ENCODE measurements at places on chromosomes 2 and 18.

GRCh38 chr2:85674417-85674816, 6.4 kb upstream of the SFTPB start:
- no peak for DNase-seq

DNA sequence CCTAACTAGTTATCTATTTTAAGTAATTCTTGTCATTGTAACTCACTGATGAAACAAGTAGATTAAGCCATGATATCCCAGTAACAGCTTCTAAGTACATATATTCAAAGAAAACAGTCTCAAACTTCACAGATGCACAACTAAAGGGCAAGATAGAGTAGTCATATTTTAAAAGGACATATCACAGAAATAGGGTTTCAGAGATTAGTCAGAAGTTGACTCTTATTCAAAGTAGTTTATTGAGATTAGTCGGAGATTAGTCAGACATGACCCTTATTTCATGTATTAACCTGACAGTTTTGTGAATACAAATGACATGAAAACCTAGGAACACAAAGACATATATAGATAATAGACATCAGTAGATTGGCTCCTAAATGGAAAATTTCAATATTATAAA, 15.9 kb upstream of the CHAC2 start:
- DNase-seq = no peak

DNA sequence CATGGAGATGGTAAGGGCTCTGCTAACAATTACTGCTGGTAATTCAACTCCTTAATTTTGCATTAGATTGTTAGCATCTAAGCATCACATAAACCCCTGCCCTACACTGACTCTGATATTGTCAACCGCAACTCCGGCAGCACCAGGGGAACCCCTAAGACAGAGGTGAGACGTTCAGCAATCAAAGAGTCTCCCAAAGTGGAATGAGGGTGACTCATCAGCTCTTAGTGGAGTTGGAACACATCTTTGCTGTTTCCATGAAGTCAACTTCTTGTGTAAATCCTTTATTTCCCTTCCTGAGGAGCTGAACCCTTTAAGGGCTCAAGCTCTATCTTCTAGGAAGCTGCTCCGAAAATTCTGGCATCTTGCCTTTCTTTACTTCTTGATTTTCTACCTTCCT, 52.1 kb downstream of the ABCG8 start:
- DNase-seq = no peak

GRCh38 chr18:45677276-45677807, 46.6 kb upstream of the SLC14A1 start:
- DNase-seq = no peak

- no peak for DNase-seq
Measured at GRCh38 chr18:65623676-65624075, 127.1 kb upstream of the CDH7 start.

- DNase-seq = no peak
Measured at GRCh38 chr18:37266290-37266689, 299.3 kb downstream of the CELF4 start.

DNA sequence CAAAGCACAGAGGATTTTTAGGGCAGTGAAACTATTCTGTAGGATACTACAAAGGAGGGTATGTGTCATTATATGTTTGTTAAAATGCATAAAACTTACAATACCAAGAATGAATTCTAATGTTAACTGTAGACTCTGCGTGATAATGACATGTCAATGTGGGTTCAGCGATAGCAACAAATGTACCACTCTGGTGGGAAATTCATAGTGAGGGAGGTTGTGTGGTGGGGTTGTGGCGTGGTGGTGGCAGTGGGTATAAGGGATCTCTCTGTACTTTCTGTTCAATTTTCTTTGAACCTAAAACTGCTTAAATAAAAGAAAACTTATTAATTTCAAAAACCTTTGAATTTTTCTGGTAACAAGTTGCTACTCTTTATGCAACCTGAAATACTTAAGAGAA, 99.3 kb upstream of the SLC38A11 start:
- DNase-seq = no peak

GRCh38 chr2:204078003-204078698, 141.6 kb downstream of the ICOS start:
- no peak for DNase-seq

DNA sequence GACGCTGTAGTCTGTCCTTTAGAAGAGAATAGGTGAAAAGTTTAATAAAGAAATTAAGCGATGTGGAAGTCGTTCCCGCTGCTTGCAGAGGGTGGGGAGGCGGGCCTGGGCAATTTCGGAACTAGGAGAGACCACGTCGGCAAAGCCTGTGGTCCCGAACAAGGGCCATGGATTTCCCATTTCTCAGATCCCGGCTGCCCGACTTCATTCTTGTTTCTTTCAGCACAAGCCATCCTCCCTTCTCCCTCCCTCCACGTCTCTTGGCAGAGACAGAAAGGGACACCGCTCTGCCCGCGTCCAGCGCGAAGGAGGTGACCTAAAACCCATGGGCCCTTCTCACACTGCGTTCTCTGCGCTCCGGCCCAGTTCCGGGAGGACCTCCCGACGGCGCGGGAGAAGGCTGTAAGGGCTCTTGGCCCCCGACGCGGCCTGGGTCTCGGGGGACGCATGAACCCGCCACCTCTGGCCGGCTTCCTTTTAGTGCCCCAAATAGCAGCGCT, 2.2 kb upstream of the BCL2L11 start:
- DNase-seq = no peak

- no peak for DNase-seq
Measured at GRCh38 chr2:77005522-77005921, 516.7 kb downstream of the LRRTM4 start.

GRCh38 chr18:8703092-8703709, 2.2 kb upstream of the MTCL1 start:
- no peak for DNase-seq

DNA sequence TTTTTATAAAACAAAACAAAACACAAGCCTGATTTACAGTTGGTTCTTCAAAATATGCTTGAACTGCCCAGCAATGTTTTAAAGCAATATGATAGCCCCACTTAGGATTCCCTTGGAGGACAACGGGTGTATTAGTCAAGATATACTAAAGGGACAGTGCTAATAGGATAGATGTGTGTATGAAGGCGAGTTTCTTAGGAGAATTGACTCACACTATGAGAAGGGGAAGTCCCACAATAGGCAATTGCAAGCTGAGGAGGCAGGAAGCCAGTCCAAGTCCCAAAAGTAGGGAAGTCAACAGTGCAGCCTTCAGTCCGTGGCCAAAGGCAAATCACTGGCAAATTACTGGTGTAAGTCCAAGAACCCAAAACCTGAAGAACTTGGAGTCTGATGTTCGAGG, 167.9 kb downstream of the CBLN2 start:
- DNase-seq = no peak
